ELR (cell line): ENCODE measurements at places on chromosomes 3 and 15.

GRCh38 chr3:49498239-49498638 is 28.2 kb downstream of the DAG1 start:
- DNase-seq: no peak

GRCh38 chr15:61620151-61620550 is 391.0 kb upstream of the RORA start:
- DNase-seq: no peak

- peak; percentile 100 for DNase-seq
Observed at GRCh38 chr15:45456212-45457106, 66.1 kb downstream of the SLC30A4 start.

- DNase-seq: no peak
Observed at GRCh38 chr3:5428607-5429516, 241.4 kb downstream of the EDEM1 start.

- DNase-seq: no peak
Observed at GRCh38 chr3:2770451-2770850, 339.7 kb downstream of the IL5RA start.

DNA sequence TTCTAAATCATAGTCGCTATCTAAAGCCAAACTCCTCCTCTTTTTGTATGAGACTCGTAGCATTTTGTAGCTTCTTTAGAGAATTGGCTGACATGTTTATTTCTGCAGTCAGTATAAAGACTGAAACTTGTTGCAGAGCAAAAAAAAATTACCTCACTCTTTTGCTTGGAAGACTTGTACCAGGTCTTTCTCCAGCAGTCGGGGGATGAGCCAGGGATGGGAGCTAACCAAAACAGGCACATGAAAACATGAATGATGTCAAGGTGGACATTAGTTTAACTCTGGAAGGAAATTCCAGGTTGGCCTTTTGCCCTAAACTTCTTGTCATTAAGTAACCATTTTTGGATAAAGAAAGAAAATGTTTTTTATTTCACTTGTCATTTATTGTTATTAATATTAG is 47.0 kb upstream of the SCAANT1 start:
- DNase-seq: no peak

- DNase-seq: no peak
Observed at GRCh38 chr3:95751509-95751908, 1062.9 kb upstream of the EPHA6 start.

- DNase-seq: no peak
Observed at GRCh38 chr15:27899583-27900285, 199.4 kb downstream of the OCA2 start.

DNA sequence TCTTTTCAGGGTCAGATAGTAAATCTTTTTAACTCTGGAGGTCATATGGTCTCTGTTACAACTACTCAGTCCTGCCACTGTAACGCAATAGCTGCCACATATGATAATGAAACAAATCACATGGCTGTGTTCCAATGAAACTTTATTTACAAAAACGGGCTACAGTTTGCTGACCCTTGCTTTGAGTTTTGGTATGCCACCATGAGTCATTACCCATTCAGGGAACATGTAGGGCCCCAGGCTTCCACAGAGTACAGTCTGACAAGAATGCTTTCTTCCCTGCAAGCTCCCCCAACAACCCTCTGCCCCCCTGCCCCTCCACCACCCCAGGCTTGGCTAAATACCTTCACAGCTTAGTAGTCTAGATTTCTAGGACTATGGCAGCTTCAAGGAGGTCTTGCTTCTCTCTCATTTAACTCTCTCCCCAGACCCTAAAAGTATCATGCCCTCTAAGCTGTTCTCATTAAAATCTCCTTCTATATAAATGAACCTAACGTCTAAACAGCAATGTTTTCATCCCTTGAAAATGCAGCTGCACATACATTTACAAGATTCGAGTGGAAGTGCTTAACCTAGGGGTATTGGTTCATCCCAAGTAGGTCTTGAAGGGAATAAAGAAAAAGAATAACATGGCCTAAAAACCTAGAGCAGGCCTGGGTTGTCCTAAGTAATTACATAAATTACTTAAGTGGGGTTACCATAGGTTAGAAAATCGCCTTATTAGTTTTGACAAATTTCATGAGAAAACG is 117.8 kb upstream of the PRICKLE2 start:
- peak; percentile 94 for DNase-seq
